Mesothelial cell of epicardium (in vitro differentiated cells): ENCODE measurements at places on chromosomes 4 and X.

DNA sequence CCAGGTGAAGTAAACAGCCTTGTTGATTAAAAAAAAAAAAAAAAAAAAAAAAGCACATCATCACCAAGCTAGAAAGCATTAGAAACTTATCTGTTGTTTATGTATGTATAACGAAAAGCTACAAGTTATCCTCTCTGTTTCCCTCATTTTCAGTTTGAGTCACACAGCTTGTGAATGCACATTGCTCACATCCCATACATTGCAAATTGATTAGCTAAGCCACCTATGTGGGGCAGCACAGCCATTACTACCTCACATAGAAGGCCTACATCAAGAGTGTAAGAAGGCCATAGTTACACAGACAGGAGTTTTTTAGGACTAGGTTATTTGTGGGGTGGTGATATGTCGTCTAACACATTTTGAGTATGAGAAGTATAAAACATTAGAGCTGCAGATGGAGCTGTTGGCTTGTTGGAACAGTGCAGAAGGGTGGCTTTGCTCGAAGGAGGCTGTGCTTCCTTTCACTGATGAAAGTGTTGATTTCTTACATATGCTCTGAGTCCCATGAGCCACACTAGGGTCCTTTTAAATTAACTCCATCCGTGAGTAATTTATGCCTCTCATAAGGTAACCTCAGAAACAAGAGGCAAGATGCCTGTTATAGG lies 431.6 kb downstream of the GABRG1 start:
- no peak overlapping the region for H3K27ac ChIP-seq
- H3K27me3 ChIP-seq: no peaks in the 10 kb centered on the region
- no peaks in the 10 kb centered on the region for H3K36me3 ChIP-seq
- no peak for DNase-seq

DNA sequence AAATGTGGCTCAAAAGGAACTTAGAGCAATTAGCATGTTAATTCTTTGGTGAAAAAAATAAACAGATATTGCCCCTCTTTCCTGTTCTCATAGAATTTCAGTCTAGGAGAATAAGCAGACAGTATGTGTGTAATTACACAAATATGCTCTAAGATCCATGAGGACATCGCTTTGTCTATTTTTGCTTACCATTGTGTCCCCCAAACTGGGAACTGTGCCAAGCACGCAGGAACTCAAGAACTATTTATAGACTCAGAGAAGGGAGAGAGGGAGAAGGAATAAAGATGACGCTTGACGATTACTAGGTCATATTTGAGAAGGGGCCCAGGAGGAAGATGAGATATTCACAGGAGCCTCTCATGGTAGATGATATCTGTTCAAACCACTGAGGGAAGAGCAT lies 692.6 kb downstream of the RAB28 start:
- H3K36me3 ChIP-seq: no peaks in the 10 kb centered on the region
- no peak overlapping the region for H3K4me3 ChIP-seq
- DNase-seq: no peak

DNA sequence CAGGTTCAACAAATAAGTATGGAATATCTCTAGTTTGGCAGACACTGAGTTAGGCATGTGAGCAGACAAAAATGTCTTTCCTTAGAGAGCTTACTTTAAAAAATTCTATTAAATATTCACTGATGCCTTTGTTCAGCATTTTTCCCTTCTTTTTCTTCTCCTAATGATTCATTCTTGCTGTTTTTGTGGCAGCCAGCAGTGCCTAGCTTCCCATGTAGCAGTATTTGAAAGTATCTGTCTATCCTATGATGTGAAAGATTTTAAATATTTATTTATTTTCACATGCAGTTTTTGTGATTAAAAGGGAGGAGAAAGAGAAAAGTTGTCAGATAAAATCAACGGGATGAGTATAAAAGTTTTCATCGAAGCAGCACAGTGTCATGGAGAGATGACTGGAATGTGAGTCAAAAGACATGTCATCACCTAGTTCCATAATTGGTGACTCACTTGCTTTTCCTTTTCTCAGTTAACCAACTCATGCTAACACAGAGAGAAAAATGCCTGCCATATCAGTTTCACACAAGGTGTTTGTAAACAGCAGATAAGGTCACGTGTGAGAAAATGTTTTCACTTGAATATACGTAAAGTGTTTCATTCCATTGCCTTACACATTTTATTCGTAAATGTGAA lies 69.8 kb downstream of the BMPR1B start:
- H3K27me3 ChIP-seq: peaks cover 6% of the 10 kb centered on the region
- no peak overlapping the region for H3K4me3 ChIP-seq
- peaks cover 4% of the 10 kb centered on the region for H3K4me1 ChIP-seq
- DNase-seq: no peak
- no peaks in the 10 kb centered on the region for H3K36me3 ChIP-seq

DNA sequence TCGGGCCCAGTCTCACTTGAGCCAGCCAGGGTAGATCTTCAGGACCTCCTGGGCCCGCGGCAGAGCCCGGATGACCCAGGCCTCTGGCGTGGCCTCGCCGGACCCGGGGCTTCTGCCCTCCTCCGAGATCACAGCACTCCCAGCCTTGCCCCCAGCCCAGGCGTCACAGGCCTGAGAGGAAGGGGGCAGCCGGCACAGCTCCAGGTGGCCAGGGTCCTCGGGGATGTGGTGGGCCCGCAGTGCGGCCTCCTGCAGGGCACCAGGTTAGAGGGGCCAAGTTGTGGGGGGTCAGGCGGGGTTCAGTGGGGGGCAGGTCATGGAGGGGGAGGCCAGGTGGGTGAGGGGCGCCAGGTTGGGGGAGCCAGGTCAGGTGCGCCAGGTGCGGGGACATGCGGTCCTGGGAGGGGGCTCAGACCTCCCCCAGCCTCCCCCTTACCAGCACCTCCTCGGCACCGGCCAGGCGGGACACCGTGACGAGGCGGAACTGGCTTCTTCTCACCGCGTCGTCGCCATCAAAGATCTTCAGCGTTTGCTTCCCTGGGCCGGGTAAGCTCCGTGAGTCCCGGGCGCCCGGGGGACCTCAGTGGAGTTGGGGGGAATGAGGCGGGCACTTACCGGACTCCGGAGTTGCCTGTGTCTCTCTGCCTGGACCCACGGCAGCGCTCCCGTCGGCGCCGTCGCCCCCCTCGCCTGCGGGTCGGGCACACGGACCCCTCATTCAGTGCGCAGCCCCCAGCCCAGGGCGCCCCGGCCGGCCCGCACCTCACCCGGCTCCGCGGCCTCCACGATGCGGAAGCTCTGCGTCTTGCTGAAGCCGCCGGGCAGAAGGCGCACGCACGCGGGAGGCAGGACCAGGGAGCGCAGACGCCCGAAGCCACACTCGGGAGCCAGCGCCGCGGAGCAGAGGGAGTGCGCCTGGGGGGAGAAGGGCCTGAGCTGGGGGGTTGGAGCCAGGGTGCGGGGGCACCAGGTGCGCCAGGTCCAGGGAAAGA lies 6.0 kb downstream of the DGKQ start:
- no peak overlapping the region for H3K4me3 ChIP-seq
- H3K27ac ChIP-seq: no peak overlapping the region
- DNase-seq: no peak
- H3K36me3 ChIP-seq: peaks cover 2% of the 10 kb centered on the region

GRCh38 chr4:159171287-159171686 lies 68.4 kb downstream of the RAPGEF2 start:
- no peak overlapping the region for H3K27ac ChIP-seq
- H3K4me1 ChIP-seq: peaks cover 28% of the 10 kb centered on the region
- no peak for DNase-seq
- no peaks in the 10 kb centered on the region for H3K27me3 ChIP-seq
